Activated naive CD4-positive, alpha-beta T cell treated with anti-CD3 and anti-CD28 coated beads for 36 hours (primary cell): ENCODE measurements at places on chromosomes 5 and 9. TPM values are rescaled to one million over a fixed set of nuclear protein-coding genes. Genes with fewer than 3 reads are reported as not detected.

DNA sequence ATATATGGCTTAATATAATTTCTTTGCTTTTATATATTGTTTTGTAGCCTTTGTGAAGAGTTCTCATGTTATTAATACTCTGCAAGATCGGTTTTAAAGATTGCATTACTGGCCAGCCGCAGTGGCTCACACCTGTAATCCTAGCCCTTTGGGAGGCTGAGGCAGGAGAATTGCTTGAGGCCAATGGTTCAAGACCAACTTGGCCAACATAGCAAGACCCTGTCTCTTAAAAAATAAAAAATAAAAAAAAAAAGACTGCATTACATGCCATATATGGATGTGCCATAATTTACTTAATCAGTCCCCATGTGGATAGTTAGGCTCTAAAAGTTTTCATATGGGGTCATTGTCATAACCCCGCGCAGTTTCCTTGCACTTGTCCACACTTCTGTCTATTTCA is 31.0 kb upstream of the TNFAIP8 start:
- no peak for DNase-seq

DNA sequence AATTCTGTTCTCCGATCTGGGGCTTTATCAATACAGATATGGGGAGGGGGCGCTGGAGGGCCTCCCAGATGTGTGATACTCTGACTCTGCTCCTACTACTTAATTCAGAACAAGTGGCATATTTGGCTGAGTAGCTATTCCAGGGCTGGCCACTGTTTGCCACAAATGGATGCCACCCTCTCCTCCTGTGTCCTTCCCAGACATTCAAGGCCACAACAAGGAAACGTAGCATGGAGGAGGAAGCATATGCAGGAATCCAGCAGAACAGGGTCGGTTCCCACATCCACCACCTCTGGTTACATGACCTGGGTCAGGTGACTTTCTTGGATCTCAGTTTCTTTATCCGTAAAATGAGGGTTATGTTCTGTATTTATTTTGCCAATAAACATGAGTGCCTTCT is 131.0 kb downstream of the GOLPH3 start:
- no peak for DNase-seq

GRCh38 chr5:107979900-107980299 is 309.2 kb upstream of the EFNA5 start:
- no peak for DNase-seq

DNA sequence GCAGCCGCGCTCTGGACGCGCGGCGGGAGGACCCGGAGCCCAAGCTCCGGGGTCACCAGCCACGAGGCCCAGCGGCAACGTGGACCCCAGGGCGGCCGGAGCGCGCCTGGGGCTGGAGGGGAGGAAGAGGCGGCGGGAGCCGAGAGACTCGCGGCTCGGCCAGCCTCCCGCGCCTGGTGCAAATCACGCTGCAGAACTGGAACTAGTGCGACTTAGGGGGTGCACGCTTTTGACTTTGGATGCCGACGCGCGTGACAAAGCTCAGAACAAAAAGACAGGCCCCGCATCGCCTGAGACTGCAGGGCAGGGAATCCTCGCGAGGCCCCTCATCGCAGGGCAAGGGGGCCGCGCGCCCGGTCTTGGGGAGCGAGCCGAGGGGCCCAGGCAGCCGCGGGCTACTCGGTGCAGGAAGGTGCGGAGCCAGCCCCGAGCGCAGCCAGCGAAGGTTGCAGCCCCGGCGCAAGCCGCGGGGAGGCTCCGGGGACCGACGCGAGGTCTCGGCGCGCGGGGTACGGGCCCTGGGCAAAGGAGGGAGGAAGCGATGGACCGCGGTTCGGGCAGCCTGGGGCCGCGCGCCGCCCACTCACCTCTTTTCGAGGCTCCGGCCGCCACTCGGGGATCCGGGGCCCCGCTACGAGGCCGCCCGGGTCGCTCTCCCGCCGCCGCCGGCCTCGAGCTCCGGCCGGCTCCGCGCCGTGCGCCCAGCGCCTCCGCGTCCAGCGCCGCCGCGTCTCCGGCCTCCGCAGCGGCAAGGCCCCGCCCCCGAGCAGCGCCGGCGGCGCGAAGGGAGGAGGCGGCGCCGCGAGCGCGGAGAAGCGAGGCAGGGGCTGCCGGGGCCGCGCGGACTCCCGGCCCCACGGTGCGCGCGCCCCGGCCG is at the start of gene GOLM1:
Gene GOLM1 (minus strand): TSS at position 735 of the 877 bp plus-strand sequence. CDS start 20,238 bp downstream, outside the sequence.
- DNase-seq, result peak; percentile 40

- DNase-seq, result peak; percentile 38
Measured at GRCh38 chr9:21252721-21253547, 13.1 kb upstream of the IFNA14 start.

GRCh38 chr5:1838013-1838412 is 36.8 kb downstream of the NDUFS6 start:
- no peak for DNase-seq

DNA sequence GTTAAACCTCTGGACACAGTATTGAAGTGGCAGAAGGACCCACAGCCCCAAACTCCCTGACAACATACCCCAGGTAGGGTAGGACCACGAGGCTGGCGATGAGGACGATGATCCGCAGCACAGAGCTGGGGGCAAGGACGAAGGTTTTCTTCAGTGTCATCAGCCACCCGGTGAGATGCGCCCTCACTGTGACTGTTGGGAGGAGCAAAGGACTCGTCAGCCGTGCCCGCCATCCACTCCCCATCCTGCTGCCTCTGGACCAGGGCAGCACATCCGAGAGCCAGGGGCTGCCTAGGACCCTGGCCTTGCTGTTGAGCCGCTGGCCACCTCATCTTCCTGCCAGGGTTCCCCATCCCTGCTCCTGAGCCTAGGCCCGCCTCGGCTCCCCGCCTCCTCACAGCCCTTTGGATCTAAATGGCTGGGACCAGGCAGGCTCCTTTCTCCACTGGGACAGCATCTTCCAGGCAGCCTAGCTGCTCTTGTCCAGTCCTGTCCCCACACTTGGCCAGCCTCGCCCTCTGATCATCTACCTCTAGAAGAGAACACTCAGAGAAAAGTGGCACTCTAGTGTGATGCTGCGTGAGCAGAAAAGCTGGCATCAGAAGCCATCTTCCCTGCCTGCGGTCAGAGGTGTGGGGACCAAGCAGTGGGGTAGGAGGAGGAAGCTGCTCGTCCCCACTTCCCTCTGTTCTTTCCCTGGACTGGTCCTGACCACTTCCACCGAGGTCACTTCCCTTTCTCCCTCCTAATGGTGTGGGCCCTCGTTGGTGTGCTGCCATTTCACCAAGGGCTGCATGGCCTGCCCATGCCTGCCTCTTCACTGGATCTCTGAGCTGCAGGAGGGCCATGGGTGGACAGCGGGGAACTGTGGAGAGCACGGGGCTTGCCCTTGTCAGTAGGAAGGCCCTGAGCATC is 49.2 kb downstream of the OTULIN start:
- no peak for DNase-seq

DNA sequence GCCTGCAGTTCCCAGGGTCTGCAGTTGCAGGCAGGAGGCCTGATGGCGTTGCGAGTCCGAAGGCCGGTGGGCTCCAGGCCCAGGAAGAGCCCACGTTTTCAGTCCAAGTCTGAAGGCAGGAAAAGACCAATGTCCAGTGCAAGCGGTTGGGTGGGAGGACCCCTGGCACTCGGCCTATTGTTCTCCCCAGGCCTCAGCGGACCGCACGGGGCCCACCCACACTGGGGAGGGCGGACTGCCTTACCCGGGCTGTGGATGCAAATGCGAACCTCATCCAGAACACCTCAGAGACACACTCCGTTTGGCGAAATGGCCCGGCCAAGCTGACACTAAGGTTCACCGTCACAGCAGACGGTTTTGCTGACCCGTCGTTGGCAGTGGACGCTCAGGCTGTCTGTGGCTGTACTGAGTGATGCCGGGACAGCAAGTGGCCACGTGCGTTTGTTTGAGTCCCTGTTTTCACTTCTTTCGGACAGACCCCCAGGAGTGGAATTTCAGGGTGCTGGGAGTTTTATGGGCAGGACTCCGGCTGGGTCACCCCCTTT is 10.2 kb upstream of the SEC16A start:
- no peak for DNase-seq

DNA sequence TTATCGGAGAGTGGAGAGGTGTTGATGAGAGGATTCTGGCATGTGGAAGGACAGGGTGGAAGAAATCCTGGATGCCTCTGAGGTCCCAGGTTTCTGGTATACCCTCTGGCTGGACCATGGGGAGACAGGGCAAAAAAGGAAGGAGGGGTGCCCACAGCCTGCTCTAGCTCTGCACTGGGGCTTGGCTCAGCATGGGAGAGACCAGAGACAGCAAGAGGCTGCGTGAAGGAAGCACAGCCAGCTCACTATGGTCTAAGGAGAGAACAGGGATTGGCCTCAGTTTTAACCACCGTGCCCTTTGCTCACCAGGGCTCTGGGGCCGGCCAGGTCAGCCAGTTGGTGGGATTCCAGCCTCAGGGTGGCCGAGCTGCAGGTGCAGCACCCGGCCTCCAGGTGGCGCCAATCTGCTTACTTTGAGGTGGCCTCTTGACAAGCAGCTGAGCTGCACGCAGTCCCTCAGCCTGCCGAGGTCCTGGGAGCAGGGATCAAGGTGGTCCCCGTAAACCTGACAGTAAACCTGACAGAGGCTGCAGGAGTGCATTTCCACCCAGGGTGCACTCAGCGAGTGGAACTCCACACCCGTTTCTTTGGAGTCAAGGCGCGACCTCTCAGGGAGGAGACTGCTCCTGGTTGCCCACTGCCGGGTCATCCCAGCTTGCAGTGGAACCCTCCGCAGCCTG is 25.0 kb upstream of the SPTLC1 start:
- DNase-seq, result peak; percentile 77

LOX gene
- total RNA-seq, result not detected

SLC45A2 gene
- not detected for total RNA-seq
